ENCODE measurements at places on chromosomes 7 and 10. TPM values are rescaled to one million over a fixed set of nuclear protein-coding genes. Genes with fewer than 3 reads are reported as not detected.
A peak's percentile ranks its signal among the peaks of the same experiment; 100 is the strongest.

Gene GBX1
- polyA plus RNA-seq: not detected

Gene LAMB1
- 0.82 TPM for polyA plus RNA-seq

Gene EN2
- not detected for polyA plus RNA-seq

DNA sequence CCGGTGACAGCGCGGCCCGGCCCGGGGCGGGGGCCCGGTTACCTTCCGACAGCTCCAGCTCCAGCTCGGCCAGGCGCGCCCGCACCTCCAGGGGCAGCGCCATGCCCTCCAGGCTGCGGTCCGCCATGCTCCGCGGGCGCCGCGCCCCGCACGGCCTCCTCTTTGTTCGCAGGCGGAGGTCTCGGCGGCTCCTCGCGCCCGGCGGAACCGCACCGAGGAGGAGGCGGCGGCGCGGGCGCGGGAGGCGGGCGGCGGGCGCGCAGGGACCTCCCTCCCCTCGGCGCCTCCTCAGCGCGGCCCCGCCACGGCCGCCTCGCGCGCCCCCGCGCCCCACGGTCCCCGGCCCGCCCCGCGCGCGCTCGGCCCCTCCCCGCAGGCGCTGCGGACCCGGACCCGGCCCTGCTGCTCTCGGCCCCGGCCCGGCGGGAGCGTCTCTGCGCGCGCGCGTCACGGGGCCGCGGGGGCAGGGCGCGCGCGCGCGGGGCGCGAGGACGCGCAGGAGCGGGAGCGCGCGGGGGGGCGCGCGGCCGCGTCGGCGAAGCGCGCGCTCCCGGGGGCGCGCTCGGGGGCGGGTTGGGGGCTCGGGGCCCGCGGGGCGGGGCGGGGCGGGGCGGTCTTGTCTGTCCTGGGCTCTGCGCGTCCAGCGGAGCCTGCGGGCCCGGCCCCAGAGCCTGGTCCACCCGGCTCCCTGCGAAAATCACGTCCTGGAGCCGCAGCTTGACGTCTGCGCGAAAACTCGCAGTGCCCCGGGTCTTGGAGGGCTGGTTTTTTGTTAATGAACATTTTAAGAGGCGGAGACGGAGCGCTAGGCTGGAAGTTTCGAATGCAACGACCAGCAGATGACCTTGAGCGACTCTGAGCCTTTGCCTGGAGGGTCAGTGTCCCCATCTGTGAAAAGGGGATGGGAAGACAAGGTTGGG is at the start of gene DIP2C:
TSS of gene DIP2C (minus strand) at position 217 of the 920 bp plus-strand sequence. CDS start at position 127, 90 bp downstream.
- DNase-seq: no peak

- no peak for DNase-seq
These were observed 73.0 kb downstream of the COBL start for GRCh38 chr7:51243631-51244030.

- DNase-seq: no peak
These were observed 591.1 kb downstream of the TNS3 start for GRCh38 chr7:46990761-46991160.

DNA sequence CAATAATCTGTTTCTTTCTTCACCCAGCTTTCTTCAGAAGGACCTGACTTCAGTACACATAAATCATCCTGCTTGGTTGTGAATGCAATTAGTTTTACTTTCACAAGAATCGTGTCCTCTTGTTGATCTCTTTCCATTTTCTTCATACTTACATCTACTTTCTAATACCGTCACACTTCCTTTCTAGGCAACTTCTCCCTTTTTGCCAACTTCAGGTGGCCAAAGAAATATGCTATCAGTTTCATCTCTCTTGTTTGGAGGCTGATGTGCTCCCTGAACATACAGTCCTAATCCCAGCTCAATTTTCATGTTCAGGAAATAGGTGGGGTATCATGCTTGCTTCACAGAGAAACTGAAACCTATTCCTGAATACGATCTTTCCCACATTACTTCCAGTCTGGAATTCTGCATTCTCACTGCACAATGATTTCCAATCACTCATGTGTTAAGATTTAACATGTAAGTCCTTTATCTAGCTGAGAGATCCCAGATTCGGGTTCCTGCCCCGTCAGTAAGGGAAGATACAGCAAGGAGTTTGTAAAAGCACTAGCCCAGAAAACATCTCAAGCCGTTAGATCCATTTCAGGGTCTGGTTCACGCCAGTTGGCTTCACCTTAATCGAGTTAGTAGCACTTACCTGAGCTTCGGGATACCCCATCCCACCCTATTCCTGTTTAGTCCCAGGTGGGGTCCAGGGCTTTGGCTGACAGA is 994 bp downstream of the SLC25A28 start:
- peak; percentile 24 for DNase-seq

- no peak for DNase-seq
These were observed 129.8 kb downstream of the PTN start for GRCh38 chr7:137213744-137214143.

DNA sequence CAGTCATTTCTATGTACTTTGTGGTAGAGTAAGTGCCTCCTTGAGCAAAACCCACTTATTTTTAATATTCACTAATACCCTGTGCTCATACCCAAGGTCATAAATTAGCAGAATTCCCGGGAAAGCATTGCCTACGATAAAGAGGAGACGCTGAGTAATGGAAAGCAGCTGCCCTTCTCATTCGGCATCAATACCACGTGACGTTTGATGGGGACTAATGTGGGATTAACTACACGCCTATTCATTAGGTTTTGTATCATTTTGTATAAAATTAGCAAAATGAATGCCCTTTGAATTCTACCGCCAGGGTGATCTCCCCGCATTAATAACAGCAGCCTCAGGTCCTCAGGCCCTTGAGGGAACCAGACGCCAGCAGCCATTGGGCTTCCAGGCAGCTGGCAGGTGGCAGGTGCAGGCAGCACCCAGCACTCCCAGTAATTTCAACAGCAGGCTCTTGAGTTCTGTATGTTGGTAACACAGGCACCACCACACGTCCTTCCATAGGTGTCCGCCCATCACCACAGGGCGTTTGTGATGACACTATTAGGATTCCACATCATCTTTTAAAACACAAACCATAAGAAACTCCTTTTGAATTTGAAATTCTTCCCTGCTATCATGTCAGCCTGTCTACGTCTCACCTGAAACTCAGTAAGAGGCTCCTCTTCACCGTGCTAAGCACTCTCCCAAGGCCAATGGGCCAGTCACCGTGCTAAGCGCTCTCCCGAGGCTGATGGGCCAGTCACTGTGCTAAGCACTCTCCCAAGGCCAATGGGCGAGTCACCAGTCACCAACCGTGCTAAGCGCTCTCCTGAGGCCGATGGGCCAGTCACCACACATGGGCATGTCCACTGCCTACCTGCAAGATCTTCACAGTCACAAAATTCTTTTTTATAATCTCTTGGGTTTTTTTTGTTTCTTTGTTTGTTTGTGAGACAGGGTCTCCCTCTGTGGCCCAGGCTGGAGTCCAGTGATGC is 509.4 kb downstream of the PTPRN2 start:
- no peak for DNase-seq

DNA sequence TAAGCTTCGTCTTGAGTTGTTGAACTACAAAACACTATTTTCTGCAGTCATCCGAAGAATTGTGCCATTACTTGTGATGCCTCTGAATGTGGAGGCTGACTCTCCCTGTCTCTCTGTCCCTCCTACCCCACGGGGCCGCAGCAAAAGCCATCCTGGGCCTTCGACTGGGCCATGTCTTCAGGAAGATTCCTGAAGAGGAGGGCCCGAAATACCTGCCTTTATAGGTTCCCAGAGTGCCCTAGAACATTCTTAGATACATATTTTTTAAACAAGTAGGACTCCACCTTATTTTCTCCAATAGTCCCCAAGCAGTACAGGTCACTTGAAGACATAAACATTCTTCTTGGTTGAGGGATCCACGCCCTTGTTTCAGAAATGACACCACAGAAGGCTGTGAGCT is 8.1 kb downstream of the IGFBP3 start:
- no peak for DNase-seq

- no peak for DNase-seq
These were observed 71.4 kb upstream of the SHH start for GRCh38 chr7:155883491-155884224.

DNA sequence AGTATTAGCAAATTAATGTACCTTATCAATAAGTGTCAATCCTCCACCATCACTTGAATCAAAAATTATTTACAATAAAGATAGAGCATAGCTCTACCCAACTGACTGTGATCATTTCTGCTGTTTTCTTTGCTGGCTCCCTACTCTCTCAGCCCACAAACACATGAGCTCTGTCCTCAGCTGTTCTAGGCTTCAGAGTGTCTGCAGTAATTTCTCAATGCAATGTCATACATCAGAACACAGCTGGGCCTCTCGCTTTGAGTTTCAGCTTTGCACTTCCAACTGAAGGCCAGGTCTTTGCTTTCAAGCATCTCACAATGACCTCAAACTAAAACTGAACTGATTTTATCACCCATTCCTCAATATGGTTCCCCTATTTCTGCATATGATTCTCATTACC is 55.7 kb downstream of the RNF133 start:
- DNase-seq: no peak

DNA sequence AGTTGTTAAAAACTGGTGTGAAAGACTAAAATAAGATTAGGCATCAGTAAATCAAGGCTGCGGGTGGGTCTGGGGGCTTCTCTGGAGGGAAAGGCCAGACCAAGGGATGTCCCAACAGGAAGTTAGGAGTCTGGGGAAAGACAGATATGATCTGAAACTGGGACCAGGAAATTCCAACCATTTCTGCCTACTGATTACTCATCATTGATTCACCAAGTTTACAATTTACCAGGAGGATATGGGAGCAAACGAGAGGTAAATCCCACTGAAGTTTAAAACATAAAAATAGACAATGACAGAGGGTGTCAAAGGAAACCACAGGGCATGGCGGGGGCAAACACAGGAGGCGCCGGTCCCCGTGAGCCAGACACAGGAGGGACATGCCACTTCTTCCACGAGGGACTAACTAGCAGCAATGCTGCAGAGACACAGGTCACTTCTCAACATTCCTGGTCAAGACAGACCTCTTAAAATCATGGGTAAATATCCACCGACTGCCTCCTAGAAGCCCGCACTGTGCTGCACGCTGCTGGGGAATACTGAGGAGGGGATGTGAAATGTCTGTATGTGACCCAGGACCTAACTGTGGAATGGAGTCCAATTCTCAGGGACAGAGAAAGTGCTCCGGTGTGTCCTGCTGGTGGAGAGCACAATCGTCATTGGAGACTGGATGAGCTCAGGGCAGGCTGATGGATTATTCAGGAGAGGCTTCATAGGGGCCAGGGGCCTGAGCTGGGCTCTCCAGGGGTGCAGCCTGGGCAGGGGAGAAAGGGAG is 153.4 kb upstream of the KLF14 start:
- DNase-seq: no peak

DNA sequence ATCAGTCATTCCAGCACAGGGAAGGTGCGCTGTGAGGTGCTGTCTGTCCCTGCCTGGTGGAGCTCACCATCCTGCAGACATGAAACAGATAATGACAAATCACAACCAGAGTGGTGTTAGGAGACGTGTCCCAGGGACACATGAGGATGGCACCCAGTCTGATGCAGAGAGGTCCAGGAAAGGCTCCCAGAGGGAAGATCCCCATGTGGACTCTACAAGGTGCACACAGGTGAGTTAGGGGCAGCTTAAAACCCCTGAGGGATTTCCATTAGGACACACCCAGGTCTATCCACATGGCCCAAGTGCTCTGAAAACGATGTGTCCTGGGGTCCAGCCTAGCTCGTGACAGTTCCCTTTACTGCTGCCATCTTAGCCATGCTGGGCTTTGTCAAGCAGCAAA is 91.4 kb downstream of the ADARB2 start:
- DNase-seq: no peak

DNA sequence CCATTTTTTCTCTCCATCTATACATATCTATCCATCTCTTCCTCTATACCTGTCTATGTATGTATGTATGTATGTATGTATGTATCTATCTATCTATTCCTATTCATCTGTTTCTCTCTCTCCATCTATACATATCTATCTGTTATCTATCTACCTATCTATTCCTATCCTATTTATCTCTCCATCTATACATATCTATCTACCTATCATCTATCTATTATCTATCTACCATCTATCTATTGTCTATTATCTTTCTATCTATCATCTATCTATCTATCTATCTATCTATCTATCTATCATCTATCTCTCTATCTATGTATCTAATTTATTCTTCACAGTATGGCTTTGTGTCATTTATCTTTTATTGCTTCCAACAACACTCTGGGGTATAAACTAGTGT is 1124.4 kb downstream of the TYW1 start:
- no peak for DNase-seq

- no peak for DNase-seq
These were observed 128.5 kb downstream of the WDR11 start for GRCh38 chr10:120979435-120980278.

DNA sequence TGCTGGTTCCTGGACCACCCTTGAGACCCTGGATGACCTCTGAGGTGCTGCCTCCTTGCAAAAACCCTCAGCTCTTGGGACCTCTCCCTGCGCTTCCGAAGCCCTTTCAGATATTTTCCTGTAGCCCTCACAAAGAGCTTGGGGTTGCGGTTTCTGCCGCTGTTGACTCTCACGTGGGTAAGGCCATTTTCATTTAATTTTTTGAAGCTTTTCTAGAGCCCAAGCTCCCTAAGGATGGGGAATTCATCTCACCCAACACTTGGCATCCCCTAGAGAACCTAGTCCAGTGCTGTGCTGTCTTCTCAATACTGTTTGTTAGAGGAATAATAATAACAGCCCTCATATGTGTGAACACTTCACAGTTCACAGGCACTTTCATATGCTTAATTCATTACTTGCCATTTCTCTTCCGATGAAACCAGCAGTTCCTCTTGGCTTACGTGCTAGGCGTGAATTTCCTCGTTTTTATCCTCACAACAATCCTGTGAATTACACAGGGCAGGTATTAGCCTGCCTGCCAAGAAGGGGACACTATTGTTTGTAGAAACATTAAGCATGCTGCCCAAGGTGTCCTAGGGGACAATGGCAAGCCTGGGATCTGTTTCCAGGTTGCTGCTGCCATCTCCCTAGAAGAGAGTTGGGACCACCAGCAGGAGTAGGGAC is 71.6 kb upstream of the CTBP2 start:
- DNase-seq: no peak

DNA sequence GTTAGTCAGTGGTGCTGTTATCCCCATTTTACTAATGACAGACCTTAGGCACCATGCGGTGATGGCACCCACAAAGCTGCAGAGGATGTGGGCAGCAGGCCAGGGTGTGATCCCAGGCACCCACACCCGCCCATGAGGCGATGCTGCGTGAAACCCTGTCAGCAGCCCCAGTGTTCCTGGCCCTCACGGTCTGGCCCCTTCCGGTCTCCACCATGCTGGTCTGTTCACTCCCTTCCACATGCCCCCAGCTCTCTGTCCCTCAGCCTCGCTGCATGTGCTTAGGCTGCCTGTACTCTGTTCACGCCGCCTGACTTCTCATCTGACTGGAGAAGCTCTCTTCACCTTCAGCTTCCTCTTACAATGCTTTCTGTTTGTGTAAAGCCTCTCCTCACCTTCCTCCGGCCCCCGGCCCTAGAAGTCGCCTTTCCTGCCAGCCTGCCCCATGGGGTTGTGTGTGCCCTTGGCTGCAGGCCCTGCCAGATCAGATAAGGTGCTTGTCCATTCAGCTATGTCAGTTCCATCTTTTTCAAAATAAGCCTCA is 17.6 kb upstream of the ORAI2 start:
- peak; percentile 60 for DNase-seq

DNA sequence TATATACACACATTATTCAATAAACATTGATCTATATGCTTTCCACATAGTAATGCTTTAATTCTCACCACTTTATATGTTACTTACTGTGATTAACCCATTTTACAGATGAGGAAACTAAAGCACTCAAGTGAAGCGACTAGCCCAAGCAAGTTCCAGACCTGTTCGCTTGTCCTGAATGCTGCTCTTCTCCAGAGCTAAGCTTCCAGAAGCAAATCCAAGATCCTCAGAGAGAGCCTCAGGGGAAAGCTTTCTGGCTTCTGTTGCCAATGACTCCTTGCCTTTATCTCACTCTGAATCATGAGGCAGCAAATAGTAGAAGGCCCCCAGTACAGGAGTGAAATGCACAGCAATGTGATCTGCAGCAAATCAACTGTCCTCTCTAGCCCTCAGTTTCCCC is 32.2 kb downstream of the XPNPEP1 start:
- no peak for DNase-seq
